ENCODE measurements at places on chromosomes 1 and 21.

GRCh38 chr1:17653276-17653675 lies 101.9 kb upstream of the ACTL8 start:
- DNase-seq: no peak

DNA sequence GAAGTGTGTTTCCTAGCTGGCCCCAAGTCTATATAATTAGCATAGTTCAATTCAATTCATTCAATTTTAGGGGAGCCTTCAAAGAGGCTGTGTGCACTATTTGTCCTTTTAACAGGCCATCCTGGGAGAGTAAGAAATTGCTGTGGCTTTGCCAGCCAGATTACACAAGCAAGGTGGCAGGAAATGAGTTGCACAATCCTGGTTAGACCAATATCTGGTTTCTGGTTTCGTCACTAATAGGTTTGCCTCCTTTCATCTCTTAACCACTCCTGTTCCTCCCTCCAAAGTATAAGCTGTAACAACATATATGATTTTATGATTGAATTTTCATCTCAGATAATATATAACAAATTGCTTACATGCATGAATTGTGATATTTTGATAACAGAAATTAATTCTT lies 84.1 kb upstream of the NEGR1 start:
- DNase-seq: no peak

- DNase-seq: no peak
Measured at GRCh38 chr1:202143011-202143767, 1.3 kb downstream of the ARL8A start.

GRCh38 chr1:210400043-210400840 lies 71.5 kb downstream of the HHAT start:
- DNase-seq: no peak

DNA sequence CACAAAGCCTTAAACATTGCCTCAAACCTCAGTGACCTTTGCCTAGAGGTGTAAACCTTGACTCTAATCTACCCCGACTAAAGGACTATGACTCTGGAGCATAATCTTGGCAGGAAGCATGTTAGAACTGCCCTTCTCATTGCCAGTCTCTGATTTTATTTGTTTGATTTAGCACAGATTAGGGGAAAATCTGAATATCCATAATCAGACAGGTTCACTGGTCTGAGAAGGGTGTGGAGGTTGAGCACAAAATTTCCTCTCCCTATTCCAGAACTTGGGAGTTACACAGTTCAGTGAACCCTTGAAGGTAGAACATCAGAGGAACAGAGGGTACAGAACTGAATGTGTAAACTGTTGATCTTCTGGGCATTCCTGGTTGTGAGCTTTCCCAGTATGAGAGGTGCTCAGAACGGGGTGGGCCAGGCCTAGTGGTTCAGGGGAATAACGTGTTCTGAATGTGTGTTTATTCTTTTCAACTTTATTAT lies 8.3 kb upstream of the PSMB4 start:
- DNase-seq: no peak

DNA sequence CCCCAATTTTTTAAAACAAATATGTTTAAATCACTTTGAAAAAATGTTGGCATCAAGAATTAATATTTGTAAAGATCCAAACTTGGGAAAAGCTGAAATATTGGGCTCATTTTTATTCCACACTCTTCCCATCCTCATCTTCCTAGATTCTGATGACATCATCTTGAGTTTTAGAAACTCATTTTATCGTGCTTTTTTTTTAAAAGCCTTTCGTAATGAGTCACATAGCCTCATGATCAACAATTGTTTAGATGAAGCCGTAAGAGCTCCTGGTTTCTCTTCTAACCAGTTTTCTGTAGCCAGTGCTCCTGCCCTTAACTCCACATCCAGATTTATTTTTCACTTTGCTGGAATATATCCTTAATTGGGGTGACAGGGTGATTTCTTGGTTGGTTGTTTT lies 78.6 kb downstream of the POFUT2 start:
- DNase-seq: no peak

DNA sequence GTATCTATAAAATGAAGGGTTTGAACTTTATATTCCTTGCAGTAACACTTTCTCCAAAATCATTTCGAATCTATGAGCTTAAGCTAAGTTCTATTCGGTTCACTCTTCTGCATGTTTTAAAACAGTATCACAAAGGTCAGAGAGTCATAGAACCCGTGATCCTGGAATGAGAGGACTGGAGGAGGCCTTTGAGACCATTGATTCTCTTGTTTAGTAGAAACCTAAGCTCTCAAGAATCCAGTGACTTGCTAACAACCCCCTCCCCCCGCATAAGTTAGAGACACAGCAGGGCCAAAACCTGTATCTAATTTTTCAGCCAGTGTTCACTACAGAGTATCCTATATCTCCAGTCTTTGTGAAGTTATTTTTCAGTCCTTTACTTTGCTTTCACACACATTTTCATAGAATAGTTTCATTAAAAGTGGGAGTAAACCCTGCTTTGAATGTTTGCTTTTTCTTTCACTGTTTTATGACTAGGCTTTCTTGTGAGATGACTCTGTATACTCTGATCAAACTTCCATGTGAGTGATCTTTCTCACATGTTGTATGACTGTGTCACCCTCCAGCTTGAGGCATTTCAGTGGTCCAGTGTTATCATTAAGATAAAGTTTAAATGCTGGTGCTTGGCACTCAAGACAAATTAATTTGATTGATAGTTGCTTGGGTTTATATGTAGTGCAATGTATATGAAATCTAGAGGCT lies 275.4 kb upstream of the SGIP1 start:
- no peak for DNase-seq

DNA sequence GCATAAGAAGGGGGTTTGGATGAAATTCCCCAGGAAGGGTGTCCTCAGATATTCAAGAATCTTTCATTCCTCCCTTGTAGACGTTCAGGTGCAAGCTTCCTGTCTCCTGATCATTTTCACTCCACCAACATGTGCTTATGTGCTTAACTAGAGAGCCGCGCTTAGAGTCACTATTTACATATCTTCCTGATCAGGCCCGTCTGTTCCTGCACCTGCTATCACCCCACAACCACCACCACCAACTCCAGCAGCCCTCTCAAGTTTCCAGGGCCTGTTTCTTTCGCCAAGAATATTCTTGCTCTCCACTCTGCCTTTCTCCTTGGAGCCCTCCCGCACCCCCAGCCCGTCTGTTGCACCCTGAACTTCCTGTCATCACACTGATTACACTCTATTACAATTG lies 113.4 kb downstream of the SPSB1 start:
- DNase-seq: no peak

DNA sequence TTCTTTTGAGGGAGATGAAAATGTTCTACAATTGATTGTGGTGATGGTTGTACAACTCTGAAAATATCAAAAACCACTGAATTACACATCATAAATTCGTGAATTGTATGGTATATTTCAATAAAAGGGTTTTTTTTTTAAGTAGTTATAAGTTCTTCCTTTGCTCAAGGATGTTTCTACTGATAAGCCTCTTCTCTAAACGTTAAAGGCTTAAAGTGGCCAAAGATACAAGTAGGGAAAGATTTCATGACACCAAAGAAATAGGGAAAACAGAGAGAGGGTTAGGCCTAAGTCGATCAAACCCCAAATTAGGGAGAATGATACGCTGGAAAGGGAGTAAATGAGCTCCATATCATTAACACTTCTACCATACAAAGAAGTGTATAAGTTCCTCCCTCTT lies 4.1 kb downstream of the KDM5B start:
- DNase-seq: no peak

- DNase-seq: no peak
Measured at GRCh38 chr1:203200916-203201315, 14.4 kb upstream of the CHI3L1 start.

GRCh38 chr1:224780736-224781135 lies 148.7 kb upstream of the DNAH14 start:
- no peak for DNase-seq

DNA sequence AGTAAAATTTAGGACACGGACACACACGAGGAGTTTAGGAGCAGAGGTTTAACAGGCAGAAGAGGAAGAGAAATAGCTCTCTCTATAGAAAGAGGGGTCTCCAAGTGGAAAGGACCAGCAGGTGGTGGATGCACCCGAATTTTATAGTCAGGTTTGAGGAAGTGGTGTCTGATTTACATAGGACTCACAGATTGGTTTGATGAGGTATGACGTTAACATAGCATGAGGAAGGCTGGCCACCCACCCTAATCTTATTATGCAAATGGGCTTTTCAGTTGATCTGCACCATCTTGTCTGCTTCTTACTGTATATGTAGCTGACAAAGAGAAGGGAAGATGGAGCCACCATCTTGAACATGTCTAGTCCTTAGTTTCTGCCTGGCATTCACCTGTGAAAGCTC lies 52.5 kb upstream of the RGS2 start:
- no peak for DNase-seq

- DNase-seq: no peak
Measured at GRCh38 chr1:213604477-213604876, 383.3 kb upstream of the PROX1 start.

DNA sequence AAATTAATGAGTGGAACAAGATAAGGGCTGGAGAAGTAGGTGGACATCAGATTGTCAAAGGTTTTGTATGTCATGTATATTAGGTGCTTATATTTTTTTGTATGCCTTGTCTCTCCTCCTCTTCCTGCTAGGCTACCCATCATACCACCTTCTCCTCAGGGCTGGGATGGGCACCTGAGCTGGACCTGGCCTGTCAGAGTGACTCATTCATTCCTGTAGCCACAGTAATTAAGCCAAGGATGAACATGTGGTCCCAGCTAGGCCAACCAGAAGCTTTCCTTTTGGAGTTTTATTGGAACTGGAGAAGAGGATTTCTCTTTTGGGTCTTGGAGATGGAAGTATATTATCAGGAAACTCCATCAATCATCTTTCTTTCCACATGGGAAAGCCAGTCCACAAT lies 21.2 kb downstream of the PTGS2 start:
- DNase-seq: no peak

All from stimulated activated CD8-positive, alpha-beta memory T cell treated with anti-CD3 and anti-CD28 coated beads, Interleukin-4, amount 100 ng/mL, for 1 hour (primary cell).